ENCODE measurements at places on chromosomes 4 and X. TPM values are rescaled to one million over a fixed set of nuclear protein-coding genes. Genes with fewer than 3 reads are reported as not detected.

Gene ATP11C
- polyA plus RNA-seq, result 2.4 TPM

Gene MTNR1A
- not detected for polyA plus RNA-seq

Gene FRMPD4
- polyA plus RNA-seq, result not detected

Gene GAGE10
- not detected for polyA plus RNA-seq

Gene NAP1L3
- polyA plus RNA-seq, result 0.10 TPM
